ENCODE measurements at places on chromosomes 12 and 14.

DNA sequence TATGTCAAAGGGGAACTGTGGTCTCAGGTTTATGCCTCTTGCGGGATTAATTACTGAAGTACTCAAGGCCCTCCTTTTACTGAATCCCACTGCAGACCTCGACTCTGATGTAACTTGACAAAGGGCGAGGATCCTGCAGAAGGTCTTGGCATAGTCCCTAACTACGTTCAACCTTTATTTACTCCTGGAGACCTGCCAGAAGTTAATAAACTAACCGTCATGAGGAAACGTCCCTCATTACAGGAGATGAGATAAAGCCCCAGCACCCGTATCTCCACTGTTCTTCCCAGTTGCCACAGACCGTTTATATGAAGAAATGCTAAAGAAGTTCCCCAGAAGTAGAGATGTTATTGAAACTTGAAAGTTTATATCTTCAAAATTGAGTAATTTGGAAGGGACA, 190.9 kb downstream of the ETV6 start:
- no peak for DNase-seq

DNA sequence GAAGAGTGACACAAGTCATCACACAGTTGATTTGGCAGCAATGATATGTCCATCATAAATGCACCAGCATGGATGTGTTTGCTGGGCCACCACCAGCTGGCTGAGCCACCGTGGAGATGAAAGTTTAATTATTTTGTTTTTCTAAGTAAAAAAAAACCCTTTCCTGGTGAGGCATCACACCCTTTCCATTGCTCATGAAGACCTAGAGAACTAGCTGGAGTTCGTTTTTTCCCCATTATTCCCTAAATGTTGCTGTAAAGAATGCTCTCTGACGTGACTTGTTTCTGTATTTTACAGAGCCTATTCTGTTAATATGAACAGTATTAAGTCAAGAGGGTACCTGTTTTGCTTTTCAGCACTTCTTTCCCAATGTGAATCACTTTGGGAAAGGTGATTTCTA, 257.9 kb downstream of the MSRB3 start:
- no peak for DNase-seq

- DNase-seq: no peak
Measured at GRCh38 chr12:71009430-71010142, 89.0 kb upstream of the PTPRR start.

- no peak for DNase-seq
Measured at GRCh38 chr12:62158461-62159360, 101.5 kb upstream of the USP15 start.

DNA sequence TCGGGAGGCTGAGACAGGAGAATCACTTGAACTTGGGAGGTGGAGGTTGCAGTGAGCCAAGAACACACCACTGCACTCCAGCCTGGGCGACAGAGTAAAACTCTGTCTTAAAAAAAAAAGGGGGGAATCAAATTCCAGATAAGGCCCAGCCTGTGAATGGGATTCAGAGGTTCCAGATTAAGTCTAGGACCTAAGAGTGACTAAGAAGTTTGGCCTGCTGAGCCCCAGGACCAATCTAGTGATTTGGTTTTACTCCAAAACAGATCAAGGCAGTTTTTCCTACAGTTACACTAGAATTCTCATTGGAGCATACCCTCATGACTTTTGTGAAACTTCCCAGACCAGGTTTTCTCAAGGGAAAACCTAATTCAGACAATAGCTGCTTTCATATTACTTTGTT, 22.8 kb downstream of the EXOC5 start:
- no peak for DNase-seq

DNA sequence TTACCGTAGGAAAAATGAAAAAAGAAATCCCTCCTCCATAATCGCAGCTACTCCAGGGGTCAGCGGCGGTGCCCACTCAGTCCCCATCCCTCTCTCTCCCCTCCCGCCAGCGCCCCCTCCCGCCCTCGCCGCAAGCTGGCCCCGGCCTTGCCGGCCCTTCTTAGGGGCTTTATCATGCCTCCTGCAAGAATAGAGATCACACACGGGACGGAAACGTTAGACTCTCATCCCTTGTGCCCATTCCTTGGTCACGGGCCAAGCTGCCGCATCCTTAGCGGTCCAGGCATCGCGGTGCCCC, 692 bp upstream of the COX14 start:
- no peak for DNase-seq

DNA sequence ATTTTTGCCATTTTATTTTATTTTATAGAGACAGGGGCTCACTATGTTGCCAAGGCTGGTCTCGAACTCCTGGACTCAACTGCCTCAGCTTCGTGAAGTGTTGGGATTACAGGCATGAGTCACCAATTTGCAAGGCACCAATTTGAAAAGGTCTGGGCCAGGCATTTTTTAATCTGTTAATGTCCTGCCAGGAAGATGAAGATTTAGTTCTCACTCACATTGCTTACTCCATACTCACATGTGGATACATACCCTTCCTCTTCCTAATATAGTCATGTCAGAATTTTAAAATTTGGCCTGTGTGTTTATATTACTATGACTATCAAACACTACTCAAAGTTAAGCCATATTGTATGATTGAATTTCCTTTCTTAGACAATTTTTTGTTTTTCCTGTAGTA, 15.3 kb upstream of the EML1 start:
- DNase-seq: no peak

GRCh38 chr14:36845356-36846012, 183.8 kb downstream of the PAX9 start:
- DNase-seq: no peak

DNA sequence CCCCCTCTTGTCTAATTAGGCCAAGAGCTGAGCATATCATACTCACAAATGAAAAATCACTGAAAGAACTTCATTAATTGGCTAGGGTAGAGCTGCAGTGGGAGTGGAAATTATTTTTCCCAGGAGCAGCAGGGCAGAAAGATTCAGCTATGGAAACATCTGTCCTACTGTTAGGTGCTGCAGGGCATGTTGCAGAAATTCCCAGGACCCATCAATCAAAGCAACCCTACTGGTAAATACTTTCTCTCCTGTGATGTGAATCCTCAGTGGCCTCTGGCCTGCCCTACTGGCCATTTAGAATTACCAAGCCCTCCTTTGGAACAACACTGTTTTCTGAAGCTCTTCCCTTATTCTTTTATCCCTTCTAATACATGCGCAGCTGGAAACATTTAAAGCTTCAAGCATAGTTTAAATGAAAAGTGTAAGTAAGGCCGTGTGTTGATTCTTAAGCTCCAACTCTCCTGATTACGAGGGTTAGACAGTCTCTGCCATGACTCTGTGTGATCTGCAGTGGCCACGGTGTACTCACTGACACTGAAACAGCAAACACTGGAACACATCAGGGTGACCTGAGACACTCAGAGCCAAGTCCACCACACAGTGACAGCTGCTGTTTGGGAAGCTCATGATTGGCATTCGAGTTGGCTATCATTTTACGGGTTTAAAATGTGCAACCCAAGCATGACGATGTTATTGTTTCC, 62.6 kb upstream of the TMCC3 start:
- DNase-seq: no peak

- DNase-seq: no peak
Measured at GRCh38 chr14:67517083-67517482, 16.0 kb upstream of the PLEKHH1 start.

DNA sequence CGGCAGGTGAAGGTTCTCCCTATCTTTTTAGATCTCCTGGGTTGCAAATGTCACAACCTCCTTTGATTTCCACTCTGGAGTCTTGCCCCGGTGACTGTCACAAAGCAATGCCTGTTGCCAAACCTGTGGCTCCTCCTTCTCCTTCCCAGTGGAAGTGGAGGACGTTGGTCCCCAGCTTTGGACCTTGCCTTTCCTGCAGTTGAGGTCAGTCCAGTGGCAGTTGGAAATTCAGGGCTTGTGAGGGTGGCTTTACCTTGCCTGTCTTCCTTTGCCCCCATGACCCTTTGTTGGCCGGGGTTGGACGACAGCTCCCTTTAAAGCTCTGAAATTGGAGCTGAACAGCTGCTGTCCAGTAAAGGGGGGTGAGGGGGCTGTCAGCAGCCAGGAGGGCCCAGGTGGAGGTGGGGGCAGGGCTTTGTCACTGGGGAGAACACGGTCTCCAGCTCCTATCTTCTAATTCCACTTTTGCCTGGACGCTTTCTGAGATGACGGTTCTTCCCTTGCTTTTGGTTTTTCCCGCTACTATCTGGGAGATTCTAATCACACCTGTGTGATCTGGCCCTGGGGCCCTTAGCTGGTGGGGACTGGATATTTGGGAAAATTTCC, 4.1 kb downstream of the TEAD4 start:
- DNase-seq: no peak

GRCh38 chr12:130011611-130012385, 108.0 kb upstream of the TMEM132D start:
- no peak for DNase-seq

DNA sequence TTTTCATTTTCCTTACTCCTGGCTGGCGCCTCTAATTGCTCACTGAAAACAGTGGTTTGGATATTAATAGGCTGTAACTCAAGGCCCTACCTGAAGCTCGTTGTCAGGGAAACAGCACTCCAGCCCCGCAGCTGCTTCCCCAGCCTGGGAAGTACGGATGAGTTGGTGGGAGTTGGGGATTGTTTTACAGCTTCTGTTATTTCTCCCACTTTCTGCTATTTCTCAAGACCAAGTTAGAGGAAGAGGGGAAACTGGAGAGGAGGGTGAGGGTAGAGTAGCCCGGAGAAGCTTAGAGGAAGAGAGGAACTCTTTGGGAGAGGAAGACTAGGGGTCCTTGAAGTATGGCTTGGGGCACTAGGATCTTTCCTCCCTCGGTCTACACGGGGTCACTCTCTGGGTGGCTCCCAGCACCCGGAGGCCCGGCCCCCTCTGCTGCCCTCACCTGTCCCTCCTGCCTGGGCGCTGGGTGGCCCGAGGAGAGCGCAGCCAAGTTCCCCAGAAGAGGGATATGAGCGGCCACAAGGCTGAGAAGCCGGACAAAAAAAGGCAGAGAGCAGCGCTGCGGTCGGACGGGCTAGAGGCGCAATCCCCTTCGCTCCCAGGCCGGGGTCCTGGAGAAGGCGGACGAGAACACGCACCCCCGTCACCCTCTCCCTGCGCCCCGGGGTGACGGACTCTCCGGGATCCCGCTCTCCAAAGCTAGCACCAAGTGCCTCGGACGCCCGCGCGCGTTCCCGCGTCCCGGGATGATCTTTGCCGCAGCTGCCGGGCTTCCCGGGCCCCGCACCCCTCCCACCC, 671 bp downstream of the SPTB start:
- DNase-seq: no peak

DNA sequence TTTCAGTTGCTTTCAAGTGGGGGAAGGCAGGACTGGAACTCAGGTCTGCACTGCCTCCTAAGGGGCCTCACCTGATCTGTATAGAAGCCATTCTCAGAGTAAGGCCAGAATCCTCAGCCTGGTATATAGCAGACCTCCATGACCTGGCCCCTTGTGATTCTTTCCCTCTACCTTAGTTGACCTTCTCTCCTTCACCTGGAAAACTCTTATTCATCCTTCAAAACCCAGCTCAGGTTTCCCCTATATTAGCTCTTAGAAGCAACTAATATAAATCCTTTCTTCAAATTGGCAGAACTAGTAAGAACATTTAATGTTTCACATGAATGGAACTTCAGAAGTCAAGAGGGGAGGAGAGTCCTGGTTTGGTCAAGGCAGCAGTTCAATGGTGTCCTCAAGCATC, 26.0 kb upstream of the WSCD2 start:
- no peak for DNase-seq

DNA sequence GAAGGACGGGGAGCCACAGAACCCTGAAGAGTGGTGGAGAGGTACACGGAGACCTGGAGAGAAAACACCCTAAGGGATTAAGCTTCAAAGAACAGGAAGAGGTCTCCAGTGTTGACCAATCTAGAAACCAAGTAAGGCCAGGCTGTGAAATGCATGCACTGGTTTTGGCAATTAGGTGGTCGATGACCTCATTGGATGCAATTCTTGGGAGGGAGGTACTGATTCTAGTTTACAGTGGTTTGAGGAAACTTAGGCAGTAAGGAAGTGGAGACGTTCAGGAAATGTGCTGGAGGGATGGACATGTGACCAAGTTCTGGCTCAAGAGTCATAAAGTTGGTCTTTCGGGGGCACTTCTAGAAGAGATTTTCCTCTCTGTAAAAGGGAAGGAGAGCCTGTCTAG, 91.3 kb upstream of the CEP83 start:
- no peak for DNase-seq

GRCh38 chr14:23183158-23183470, 346 bp downstream of the SLC7A8 start:
- no peak for DNase-seq

- no peak for DNase-seq
Measured at GRCh38 chr14:70821584-70822529, 12.5 kb upstream of the MAP3K9 start.

DNA sequence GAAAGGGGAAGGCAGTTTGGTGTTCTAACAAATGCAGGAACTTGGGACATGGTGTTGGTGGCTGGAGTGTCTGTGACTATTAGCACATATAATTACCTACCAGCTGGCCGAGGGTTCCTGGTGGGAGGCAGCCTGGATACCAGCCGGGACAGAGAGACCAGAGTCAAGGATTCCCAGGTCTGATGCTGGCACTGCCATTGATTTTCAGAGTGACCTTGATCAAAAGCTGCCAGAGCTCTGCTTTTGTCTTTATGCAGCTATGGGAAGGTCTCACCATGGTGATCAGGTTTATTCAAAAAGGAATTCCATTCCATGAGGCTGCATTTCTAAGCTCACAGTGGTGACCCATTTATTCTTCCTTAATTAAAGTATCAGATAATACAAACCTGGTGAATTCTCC, 101.0 kb upstream of the PWP1 start:
- no peak for DNase-seq

GRCh38 chr12:114981036-114981435, 297.1 kb upstream of the TBX3 start:
- no peak for DNase-seq

DNA sequence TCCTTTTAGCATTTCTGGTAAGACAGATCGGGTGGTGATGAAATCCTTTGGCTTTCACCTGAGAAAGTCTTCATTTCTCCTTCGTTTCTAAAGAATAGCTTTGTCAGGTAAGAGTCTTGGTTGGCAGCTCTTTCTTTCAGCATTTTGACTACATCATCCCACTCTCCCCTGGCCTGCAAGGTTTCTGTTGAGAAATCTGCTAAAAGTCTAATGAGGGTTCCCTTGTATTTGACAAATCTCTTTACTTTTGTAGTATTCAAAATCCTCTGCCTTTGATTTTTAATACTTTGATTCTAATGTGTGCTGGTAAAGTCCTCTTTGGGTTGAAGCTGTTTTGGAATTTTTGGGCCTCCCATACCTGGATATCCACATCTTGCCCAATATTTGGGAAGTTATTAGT, 120.2 kb downstream of the PAX9 start:
- no peak for DNase-seq

Measured in SIG-M5 (cell line).